Small intestine (tissue), 16 donors: ENCODE measurements at places on chromosomes 5 and 9.
A peak's percentile ranks its signal among the peaks of the same experiment; 100 is the strongest.

DNA sequence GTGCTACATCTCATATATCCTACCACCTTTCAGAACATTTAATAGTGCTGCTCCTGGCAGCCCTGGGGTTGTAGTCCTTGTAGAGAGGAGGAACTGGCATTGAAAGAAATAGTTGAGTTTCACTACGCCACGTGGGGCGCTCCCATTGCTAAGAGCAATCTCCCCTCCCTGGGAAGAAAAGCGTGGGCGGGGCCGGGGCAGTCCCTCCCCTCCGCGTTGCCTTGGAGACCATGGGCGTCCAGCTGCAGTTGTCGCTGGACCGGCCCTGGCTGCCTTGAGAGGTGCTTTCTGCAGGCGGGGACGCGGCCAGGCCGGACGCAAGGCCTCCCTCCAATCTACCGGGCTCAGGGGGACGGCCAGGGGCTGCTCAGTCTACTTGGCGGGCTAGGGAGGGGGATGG, 368 bp upstream of the CCDC180 start:
- DNase-seq = peak; percentile 89

- DNase-seq = peak; percentile 5
These were observed 784.6 kb upstream of the NUDT12 start for GRCh38 chr5:104347119-104347708.

GRCh38 chr9:1939926-1940368, 75.2 kb upstream of the SMARCA2 start:
- DNase-seq = peak; percentile 30

DNA sequence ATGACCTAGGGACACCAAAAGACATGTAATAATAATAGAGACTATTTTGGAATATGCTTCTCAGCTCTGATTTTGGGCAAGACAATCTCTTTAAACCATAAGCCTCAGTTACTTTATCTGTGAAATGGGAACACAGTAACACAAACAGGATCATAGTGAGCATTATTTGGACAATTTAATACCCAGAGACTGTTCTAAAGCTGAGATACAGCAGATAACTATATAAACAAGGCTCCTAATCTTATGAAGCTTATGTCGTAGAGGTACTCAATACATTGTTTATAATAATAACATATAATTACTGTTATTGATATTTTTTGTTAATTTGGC, 250.8 kb downstream of the SEC61B start:
- no peak for DNase-seq

- no peak for DNase-seq
These were observed 20.1 kb upstream of the TMEM245 start for GRCh38 chr9:109139851-109140250.

GRCh38 chr5:139746691-139747582, 48.7 kb upstream of the PSD2 start:
- no peak for DNase-seq

DNA sequence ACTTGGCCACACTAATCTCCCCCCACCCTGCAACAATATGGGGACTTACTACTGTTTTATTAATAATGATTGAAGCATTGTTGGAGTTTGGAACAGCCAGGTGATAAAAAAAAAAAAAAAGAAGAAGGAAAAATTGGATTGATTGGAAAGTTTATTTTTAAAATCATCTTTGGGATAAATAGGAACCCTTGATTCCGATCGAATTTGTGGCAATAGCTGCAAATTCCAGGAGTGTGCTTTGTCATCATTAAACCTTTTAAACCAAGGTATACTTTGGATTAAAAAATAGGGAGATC, 907 bp upstream of the NR2F1 start:
- DNase-seq = no peak

GRCh38 chr5:72288924-72289323, 31.1 kb downstream of the MRPS27 start:
- no peak for DNase-seq

GRCh38 chr5:150144246-150144801, 11.3 kb downstream of the PDGFRB start:
- DNase-seq = no peak

GRCh38 chr5:74021126-74021525, 395.1 kb downstream of the ARHGEF28 start:
- DNase-seq = no peak

DNA sequence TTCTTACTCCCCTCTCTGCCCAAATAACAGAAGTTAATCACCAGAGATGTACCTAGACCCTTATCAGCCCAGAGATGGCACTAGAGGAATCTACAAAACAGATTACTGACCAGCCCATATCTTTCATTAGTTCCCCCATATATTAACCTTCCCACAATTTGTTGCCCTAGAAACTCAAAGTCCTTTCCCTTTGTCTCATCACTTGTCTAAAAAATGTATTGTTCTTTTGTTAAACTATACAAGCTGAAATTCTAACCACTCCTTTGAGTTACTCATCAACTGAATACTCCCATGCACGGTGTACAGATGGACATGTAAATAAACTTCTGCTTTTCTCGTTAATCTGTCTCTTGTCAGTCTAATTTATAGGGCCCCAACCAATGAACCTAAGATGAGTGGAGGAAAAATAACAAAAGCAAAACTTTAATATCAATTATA, 130.9 kb downstream of the CCDC192 start:
- DNase-seq = no peak

GRCh38 chr5:77640589-77641396, 2.3 kb upstream of the OTP start:
- DNase-seq = peak; percentile 12
